ENCODE measurements at places on chromosomes 16 and 17.
A peak's percentile ranks its signal among the peaks of the same experiment; 100 is the strongest.

- DNase-seq, result no peak
Measured at GRCh38 chr17:71232801-71233559, 887.8 kb upstream of the SOX9 start.

DNA sequence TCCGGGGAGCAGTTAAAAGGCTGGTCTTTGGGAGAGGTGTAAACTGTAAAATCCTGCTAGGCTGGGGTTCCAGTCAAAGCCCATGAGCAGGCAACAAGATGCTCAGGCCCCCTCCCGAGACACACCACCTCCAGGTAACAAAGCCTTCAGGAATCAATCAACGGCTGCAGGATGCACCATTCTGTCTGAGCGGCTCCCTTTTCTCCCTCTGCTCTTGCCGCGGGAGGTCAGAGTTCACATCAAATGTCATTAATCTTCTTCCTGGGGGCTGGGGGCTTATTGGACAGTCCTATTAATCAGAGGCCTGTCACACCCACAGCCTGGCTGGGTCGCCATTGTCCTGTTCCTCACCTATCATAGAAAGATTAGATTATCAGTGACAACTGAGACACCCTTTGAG is 11.9 kb upstream of the CCDC182 start:
- no peak for DNase-seq

- peak; percentile 52 for DNase-seq
Measured at GRCh38 chr17:57986841-57987580, 1.0 kb downstream of the VEZF1 start.

GRCh38 chr17:44942456-44942855 is 5.1 kb downstream of the KIF18B start:
- DNase-seq, result no peak
